Head of caudate nucleus (tissue), 42 donors: ENCODE measurements at places on chromosomes 5 and 9.

DNA sequence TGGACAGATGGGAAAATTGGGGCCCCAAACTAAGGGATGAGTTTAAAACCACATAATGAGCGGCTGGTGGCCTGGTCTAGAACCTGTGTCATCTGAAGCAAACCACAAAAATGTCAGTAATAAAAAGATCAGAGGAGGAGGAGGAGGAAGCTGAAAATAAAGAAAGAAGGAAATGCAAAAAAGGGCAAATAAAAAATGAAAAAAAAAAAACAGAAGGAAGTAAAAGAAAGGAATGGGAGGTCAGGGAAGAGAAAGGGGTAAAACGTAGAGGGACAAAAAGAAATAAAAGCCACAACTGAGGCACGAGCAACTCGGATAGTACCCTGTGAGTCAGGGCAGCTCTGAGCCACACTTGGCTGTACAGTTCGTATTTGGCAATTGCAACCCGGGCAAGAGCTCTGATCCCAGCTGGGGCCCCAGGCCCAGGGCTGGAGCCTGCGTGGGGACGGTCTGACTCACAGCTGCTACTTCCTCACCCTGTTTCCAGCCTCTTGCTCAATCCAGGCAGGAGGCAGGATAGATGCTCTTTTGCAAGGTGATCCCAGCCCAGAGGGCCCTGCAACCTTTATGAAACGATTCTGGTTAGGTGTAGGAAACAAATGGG lies 137.9 kb upstream of the TRIM32 start:
- DNase-seq, result no peak

- peak; percentile 52 for DNase-seq
Measured at GRCh38 chr5:132825033-132825833, 5.2 kb downstream of the SHROOM1 start.

DNA sequence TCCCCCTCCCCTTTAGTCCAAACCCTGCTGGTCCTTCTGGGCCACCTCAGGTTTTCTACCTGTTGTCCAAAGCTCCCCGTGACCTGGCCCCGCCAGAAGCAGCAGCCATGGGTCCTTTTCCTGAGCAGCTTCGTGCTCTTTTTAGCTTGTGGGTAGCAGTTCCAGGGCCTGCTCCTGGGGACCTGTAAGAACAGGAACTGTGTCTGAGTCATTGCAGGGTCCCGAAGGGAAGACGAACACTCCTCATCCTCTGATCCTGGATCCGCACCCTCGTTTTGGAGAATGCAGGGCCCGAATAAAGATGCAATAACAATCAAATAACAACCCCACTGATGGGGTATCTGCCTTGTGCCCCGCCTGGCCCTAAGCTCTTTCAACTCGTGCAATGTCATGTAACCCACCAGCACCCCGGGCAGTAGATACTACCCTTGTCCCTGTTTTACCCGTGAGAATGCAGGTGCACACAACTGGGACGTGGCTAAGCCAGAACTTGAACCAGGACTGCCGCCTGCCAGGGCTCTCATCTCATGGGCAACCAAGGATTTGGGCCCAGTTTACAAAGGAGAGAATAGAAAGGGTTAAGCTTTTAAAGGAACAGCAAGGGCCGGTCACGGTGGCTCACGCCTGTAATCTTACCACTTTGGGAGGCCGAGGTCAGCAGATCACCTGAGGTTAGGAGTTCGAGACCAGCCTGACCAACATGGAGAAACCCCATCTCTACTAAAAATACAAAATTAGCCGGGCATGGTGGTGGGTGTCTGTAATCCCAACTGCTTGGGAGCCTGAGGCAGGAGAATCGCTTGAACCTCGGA lies 33.2 kb downstream of the NEK6 start:
- no peak for DNase-seq

DNA sequence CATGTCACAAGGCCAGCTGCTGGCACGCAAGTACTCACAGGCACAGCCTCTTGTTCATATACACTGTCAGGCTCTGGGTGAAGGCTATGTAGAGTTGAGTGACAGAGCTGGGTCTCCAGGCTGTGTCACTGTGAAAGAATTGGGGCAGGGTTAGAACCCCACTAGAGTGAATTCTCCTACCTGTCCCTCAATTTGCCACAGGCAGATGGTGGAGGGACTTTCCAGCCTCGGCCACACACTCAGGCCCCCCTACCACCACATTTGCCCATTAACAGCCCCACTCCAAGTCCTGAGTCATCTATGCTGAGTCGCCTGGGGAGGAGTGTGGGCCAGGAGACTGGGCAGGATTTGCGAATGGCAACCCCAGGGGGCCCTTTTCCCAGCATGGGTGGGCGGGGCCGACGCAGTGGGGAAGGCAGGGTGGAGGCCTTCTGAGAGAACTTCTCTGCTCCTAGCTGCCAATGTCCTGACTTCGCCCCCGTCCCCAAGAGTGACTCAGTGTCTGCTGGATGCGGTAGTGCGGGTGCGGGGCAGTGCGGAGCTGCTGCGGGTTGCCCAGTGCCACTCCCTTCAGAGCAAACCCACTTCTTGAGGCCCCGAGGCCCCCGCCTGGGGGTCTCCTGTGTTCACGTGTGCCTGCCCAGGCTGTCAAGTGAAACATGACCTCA lies 50.3 kb upstream of the PSD2 start:
- no peak for DNase-seq

DNA sequence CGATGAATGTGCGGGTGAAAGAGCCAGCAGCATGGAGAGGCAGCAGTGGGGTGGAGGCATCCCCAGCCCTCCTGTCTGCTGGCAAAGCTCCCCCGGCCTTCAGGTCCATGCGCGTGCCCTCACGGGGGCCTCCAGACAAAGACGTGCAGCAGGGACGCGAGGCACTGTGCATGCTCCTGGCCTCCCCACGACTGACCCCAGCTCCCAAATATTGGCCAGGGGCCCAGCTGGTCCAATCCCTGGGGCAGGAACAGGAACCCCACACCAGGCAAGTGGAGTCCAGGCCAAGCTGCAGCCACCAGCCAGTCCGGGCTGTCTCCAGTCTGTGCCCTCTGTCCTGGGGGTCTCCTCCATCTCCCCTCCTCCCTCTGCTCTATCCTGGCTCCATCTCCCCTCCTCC lies 33.5 kb upstream of the LRRC14B start:
- DNase-seq, result no peak

DNA sequence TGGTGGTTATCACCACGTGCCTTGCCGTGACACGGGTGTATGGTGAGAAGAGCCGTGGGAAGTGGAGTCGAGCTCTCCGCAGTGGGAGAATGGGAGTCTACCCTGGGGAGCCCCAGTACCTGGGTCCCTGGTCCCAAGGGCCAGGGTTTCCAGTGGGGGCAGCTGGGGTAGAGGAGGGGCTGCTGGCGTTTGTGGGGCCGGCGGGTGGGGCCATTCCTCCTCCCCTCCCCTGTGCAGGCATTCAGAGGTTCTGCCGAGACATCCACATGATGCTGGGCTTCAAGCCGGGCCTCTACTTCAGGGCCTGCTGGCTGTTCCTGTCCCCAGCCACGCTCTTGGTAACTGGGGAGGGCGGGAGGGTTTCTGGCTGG lies 14.7 kb downstream of the SLC6A7 start:
- DNase-seq, result no peak

DNA sequence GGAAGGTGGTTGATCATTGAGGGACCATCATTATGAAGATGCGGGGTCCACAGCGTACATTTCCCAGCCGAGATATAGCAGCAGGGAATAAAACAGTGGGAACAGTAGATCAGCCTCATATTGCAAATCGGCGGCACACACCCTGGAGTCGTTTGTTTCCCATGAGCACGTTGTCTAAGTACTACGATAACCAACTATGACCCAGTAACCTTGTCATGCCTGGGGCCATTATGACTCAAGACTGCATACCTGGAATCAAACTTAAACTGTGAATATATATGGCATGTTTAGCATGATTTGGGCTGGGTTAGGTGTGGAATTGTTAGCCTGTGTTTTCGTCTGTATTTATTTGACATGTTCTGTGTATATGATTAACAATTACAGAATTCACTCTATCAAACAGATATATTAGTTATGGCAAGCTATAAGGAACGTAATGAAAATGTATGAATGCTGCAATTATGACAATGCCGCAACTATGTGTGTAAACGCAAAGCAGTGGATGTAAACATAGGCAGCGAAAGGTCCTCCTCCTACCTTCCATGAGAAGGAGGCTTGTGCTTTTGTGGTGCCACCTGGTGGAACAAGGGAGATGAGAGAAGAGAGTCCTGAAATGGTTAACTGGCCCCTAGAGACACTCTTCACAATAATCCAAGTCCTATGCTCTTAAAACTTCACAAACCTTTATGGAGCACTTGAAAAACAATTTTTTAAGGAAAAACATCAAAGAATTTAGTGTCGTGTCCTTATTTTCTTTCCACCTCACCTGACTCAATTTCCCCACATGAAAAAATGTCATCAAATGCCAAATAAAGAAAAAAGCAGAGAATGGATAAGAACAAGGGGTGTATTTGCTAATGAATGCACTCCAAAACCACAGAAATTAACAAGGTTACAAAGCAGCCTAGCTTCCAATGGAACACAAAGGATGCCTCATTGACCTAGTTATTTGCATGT lies 47.1 kb downstream of the SEMA5A start:
- DNase-seq, result no peak

GRCh38 chr5:78806544-78806943 lies 158.0 kb upstream of the LHFPL2 start:
- DNase-seq, result peak; percentile 29
